Activated CD8-positive, alpha-beta memory T cell treated with anti-CD3 and anti-CD28 coated beads for 48 hours (primary cell): ENCODE measurements at places on chromosomes 13 and 19.

DNA sequence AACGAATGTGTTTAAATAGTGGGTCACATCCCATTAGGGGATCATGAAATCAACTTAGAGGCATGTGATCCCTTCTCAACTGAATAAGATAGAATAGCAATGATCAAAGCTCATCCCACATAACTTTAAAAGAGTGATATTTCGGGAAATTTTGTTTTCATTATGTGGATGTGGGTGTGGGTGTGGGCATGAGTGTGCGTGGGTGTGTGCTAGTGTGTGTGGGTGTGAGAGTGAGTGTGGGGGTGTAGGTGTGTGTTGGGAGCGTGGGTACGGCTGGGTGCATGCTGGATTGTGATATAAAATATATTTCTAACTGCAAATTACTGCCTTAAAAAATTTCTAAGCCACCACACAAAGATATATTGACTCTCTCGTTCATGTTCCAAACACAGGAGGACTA is 15.9 kb downstream of the RXFP2 start:
- DNase-seq: no peak

- no peak for DNase-seq
These were observed 36.9 kb upstream of the GGACT start for GRCh38 chr13:100625447-100625846.

- DNase-seq: no peak
These were observed 12.5 kb upstream of the MAP1S start for GRCh38 chr19:17706750-17707181.

- DNase-seq: no peak
These were observed 55.8 kb downstream of the AKAP11 start for GRCh38 chr13:42327725-42328124.

GRCh38 chr13:29716493-29716892 is 121.0 kb upstream of the SLC7A1 start:
- no peak for DNase-seq

DNA sequence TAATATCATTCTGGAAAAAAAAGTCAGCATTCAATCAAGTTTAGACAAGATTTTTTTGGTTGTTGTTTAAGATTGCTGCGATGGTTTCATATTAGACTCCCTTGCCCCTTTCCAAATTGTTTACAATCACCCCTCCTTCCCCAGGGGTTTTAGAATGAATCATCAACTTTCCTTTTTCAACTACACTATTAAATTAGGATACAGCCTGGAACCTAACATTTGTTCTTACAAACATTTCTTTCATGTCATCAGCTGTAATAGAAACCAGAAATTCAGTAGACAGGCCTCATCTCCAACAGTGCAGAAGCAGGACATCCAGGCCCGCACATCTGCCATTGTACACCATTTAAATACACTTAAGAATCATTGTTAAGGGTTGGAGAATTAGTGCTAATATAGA is 44.4 kb upstream of the WDFY2 start:
- DNase-seq: no peak

- DNase-seq: no peak
These were observed 24.1 kb upstream of the PSG7 start for GRCh38 chr19:42961119-42961518.

- DNase-seq: no peak
These were observed 169.7 kb downstream of the NDFIP2 start for GRCh38 chr13:79650688-79651087.

- no peak for DNase-seq
These were observed 789.9 kb upstream of the MIR17HG start for GRCh38 chr13:90557626-90558025.

DNA sequence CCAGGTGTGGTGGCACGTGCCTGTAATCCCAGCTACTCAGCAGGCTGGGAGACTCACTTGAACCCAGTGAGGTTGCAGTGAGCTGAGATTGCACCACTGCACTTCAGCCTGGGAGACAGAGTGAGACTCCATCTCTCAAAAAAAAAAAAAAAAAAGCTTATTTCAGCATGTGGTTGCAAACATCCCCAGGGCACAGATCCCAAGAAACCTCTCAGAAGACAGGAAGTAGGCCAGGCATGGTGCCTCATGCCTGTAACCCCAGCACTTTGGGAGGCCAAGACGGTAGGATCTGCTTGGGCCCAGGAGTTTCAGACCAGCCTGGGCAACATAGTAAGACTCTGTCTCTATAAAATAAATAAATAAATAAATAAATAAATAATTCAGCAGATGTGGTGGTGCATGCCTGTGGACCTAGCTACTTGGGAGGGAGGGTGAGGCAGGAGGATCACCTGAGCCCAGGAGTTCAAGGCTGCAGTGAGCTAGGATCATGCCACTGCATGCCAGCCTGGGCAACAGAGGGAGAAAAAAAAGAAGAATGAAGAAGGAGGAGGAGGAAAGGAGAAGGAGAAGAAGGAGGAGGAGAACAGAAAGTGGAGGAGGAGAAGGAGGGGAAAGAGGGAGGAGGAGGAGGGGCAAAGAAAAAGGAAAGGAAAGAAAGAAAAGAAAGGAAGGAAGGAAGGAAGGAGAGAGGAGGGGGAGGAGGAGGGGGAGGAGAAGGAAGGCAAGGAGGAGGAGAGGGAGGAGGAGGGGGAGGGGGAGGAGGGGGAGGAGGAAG is 4.3 kb upstream of the LRRC8E start:
- no peak for DNase-seq

DNA sequence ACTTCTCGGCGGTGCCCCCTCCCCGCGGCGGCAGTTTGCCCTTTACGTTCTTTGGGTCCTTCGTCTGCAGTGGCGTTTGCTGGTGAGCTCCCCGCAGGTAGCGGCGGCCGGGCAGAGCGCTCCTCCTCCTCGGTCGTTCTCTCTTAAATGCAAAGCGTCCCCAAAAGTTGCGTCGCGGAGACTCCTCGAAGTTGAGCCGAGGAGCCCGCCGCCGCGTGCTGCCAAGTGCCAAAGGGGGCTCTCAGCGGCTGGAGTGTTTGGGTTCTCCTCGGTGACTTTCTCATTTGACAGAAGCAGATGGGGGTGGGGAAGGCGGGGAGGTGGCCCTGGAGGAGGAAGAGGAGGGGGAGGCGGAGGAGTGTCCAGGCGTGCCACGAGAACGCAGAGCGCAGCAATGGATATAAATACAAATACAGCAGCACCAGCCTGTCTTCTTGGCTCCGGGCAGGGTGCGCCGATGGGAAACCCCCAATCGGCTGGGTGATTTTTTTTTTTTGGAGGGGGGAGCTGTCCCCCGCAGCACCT is at the start of gene SOX21:
TSS of gene SOX21 (minus strand) at position 259 of the 525 bp plus-strand sequence. CDS start 496 bp downstream, outside the sequence.
- DNase-seq: no peak

DNA sequence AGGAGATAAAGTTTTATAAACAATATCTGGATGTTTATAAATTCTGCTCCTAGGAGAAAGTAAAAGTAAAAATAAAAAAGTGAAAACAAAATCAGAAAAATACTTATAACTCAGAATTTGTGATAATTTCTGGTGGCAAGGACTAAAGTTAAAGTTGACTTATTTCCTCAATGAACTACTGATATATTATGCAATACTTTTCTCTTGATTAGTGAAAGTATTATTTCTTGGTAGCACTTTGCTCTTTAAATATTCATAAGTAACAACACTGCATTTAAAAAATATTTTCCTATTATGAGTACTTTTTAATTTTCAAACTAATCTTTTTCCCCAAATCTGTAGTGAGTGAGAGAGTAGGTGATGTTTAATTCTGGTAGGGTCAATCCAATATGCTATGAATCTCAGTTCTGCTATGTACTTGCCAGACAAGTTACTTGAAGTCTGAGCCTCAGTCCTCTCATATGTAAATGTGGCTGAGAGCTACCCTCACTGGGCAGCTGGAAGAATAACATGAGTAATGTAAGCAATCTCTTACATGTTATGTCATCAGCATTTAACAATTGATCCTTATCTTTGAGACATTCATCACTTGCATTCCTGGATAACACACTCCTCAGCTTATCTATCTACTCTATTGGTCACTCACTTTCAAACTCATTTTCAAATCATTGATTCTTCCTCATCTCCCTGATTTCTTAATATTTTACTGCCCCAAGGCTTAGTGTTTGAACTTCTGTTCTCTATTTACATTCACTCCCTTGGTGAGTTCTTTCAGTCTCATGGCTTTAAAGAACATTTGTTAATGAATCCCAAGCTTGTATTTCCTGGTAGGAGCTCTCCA is 239.0 kb downstream of the RGCC start:
- no peak for DNase-seq

DNA sequence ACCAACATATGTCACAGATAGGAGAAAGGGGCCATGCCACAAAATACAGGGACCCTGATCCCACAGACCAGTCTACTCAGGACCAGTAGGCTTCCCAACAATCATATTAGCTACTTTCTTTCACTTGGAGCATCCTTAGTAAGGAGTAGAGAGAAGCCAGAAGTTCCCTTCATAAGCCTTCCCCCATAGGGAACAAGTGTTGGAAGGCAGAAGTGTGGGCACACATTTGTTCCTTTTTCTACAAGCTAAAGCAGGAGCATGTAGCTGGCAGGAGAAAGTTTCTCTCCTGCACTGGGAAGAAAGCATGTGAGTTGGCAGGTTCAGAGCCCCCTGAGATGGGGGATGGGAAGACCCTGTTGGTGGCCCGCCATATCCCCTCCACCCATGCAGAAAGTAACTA is 165.4 kb downstream of the KCTD12 start:
- DNase-seq: no peak

GRCh38 chr13:102703726-102704035 is 8.8 kb upstream of the METTL21C start:
- DNase-seq: no peak

DNA sequence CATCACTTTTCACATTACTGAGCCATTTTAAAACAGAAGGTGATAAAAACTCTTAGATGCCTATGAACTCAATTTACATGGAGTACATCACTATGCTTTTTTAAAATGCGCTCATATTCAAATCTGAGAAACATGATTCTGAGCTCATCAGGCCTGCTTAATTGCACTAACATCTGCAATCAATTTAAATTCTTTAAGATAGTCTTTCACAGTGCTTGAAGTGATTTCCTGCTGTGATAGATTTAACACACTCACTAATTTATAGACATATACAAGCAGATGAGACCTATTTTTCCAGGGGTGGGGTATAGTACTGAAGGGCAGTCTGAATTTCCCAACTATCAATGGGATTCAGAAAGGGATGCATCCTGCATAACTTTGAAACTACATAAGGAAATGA is 82.9 kb downstream of the DIAPH3 start:
- DNase-seq: no peak

DNA sequence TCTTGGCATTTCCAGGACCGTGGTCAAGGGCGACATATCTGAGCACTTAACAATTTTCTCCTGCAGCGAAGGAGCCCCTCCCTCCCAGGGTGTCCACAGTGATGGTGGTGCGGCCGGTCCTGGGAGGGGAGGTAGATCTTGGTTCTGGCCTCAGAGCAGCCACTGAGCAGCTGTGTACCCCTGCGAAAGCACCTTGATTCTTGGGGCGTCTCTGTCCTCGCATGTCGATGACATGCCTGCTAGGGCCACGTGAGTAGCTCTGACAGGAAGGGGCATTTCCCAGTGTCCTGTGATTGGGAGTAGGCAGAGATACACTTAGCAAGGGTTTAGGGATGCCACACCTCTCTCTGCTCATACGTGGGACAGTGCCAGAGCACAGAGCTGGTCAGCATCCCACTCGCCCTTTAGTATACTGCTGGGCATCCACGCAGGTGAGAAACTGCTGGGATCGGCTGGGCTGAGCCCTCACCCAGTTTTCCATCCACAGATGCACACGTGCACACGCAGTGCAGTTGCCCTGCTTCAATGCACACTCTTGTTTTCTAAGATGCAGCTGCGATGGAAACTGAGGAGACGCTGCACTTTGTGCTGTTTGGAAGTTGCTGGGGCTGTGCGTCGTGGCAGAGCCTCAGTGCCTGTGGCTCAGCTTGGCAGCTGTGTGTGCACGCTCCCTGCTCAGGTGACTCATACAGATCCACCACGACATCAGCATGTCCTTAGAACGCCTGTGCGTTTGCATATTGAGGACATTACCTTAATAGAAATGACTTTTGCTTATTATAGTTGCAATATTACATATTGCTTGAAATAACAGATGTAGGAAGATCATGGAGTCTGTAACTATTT is 66.8 kb downstream of the TEX29 start:
- DNase-seq: no peak

- no peak for DNase-seq
These were observed 9.8 kb downstream of the TEX30 start for GRCh38 chr13:102763741-102764140.

DNA sequence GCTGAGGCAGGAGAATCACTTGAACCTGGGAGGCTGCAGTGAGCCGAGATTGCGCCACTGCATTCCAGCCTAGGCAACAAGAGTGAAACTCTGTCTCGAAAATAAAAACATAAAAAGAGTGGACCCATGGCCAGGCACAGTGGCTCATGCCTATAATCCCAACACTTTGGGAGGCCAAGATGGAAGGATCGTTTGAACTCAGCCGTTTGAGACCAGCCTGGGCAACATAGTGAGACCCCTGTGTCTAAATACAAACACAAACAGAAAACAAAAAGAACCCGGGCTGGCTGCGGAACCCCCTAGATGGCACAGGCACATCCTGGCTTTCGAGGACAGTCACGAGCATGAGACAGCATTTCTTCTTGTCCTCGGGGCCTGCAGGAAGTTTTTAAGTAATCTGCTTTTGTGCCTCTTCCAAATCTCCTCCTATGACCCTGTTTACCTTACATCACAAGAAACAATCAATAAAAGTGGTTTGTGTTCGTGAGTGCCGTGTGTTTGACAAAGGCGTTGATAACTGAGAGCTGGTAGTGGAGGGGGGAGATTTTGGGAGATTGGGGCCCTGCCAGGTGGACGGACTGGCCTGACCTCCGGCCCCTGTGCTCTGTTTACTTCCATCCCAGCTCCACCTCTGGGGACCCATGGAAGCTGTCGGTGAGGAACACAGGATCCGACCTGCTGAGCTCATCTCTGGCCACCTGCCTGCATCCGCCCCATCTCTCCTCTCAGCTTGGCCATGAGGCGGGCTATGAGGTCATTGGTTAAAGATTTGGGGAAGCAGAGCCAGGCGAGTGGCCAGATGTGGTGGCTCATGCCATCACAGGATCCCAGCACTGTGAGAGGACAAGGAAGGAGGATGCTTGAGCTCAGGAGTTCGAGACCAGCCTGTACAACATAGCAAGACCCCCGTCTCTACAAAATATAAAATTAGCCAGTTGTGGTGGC is 5.9 kb upstream of the GDF15 start:
- no peak for DNase-seq

DNA sequence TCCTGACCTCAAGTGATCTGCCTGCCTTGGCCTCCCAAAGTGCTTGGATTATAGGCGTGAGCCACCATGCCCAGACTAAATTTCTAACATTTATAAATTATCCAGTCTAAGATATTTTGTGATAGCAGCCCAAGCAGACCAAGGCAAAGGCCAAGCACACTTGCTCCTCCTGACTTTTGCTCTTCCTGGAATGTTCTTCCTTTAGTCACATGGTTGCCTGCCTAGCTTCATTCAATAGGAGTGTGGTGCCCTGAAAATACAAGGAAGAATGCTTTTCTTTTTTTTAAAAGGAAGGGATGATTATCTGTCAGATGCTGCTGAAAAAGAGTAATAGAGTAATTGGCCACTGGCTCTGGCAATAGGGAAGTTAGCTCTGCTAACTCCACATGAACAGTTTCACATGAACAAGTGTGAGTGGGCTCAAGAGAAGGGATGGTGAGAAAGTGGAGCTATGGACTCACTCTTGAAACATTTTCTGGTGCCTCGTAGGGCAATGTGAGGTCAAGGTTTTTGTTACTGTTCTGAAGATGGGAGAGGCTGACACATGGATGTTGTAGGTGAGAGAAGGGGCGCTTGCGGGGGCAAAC is 47.1 kb downstream of the USPL1 start:
- no peak for DNase-seq

- no peak for DNase-seq
These were observed 141.9 kb downstream of the SLC7A1 start for GRCh38 chr13:29453617-29454011.
